Progenitor cell of endocrine pancreas (in vitro differentiated cells): ENCODE measurements at places on chromosomes 16 and 17. TPM values are rescaled to one million over a fixed set of nuclear protein-coding genes. Genes with fewer than 3 reads are reported as not detected.

- H3K27ac ChIP-seq: no peak overlapping the region
- H3K36me3 ChIP-seq: no peaks in the 10 kb centered on the region
- peaks cover 91% of the 10 kb centered on the region for H3K27me3 ChIP-seq
- H3K4me3 ChIP-seq: no peak overlapping the region
Observed at GRCh38 chr16:86292942-86293341, 217.4 kb upstream of the FOXF1 start.

DNA sequence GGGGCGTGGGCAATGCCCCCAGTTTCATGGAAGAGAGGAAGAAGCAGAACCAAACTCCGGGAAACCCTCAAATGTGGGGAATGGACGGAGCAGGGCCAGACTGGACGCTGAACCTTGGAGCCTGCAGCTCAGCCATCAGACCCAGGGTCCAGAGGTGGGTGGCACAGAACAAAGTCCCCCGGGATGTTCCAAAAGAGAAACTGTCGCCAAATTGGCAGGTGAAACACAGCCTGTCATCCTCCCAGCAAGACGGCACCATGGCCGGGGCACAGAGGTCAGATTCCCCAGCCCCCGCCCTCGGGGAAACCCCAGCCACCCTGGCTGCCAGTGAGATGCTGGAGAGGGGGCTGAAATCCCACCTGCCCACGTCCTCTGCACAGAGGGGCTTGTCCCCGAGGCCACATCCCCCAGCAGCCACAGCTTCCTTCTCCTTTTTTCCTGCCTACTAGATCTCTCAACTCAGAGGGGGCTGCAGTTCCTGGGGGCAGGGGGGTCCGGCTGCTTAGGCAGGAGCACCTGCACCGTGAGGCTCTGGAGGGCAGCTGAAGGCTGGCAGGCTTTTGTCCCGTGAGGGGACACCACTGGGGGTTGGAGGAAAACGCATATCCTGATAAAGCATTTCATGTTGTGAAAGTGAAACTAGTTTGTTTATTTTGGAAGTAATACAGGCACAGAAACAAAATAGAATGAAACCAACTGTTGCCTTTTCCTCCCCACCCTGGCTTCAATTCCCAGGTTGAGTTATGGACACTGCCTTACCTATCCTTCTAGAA, 1.2 kb upstream of the SECTM1 start:
- H3K4me3 ChIP-seq: peak overlapping the region; percentile 29
- H3K27ac ChIP-seq: no peak overlapping the region
- H3K4me1 ChIP-seq: peaks cover 9% of the 10 kb centered on the region

- peaks cover 10% of the 10 kb centered on the region for H3K4me1 ChIP-seq
- H3K27ac ChIP-seq: no peak overlapping the region
- H3K36me3 ChIP-seq: peaks cover 51% of the 10 kb centered on the region
- no peak for DNase-seq
Observed at GRCh38 chr17:40130352-40131042, 8.7 kb downstream of the MSL1 start.

GRCh38 chr16:86567701-86568581, 1.3 kb downstream of the FOXC2 start:
- H3K4me1 ChIP-seq: peaks cover 11% of the 10 kb centered on the region
- H3K27ac ChIP-seq: no peak overlapping the region

GRCh38 chr16:85270374-85270773, 158.1 kb upstream of the CIBAR2 start:
- H3K27me3 ChIP-seq: peaks cover 2% of the 10 kb centered on the region
- no peak overlapping the region for H3K4me3 ChIP-seq
- DNase-seq: no peak
- no peaks in the 10 kb centered on the region for H3K36me3 ChIP-seq

DNA sequence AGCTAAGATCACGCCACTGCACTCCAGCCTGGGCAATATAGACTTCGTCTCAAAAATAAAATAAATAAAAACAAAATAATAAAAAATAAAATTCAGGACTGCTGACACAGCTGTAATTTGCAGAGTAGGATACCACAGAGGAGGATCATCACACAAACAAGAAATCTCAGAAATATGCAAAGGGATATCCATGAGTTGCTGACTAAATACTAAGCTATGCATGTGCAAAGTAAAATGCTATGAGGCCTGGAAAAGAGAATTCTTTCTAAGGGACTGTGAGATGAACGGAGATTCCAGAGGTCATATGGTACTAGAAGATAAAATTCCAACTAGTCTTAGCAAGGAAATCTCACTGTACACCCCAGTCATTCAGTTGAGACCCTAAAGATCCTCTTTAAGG, 74.8 kb downstream of the SLC39A11 start:
- no peak for DNase-seq
- peaks cover 21% of the 10 kb centered on the region for H3K27me3 ChIP-seq
- H3K4me1 ChIP-seq: no peaks in the 10 kb centered on the region
- H3K4me3 ChIP-seq: no peak overlapping the region
- H3K27ac ChIP-seq: no peak overlapping the region
- H3K36me3 ChIP-seq: no peaks in the 10 kb centered on the region

The NPB gene
- total RNA-seq: 0.78 and 1.7 TPM in 2 replicates
